Cortex of kidney (tissue), 1 donor: ENCODE measurements at places on chromosomes 4 and X.

DNA sequence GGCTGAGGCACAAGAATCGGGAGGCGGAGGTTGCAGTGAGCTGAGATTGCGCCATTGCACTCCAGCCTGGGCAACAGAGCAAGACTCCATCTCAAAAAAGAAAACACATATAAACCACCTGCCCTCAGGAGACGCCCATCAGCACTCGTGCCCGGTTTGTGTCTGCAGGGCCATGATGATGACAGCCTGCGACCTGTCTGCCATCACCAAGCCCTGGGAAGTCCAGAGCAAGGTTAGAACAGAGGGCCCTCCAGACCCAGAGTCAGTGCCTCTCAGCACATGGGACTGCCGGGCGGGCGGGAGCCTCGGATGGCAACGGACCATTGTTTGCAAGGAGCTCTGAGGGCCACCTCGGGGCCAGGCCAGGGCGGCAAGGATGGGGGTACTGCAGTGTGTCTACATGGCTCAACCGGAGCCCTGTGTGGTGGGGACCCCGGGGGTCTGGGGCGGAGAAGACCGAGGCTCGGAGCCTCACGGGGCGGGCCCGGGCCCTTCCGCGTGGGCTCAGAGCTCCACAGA lies 9.3 kb downstream of the ATP5ME start:
- DNase-seq: no peak

- DNase-seq: no peak
These were observed 133.6 kb upstream of the VAMP7 start for GRCh38 chrX:155747520-155747919.

DNA sequence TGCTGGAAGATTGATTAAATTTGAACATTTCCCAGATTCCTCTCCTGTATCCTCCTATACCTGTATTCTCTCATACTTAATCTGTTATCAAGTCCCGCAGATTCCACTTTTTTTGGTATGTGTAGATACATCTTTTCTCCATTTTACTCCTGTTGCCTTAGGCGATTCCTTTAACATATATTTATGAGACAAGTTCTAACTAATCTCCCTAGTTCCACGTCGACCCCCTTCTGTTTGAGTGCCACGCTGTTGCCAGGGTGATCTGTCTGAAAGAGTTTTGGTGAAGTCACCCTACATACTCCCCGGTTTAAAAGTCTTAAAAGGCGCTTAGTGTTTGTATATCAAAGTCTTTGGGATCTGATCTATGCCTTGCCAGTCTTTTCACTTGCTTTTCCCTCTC lies 2.4 kb downstream of the HNRNPH2 start:
- DNase-seq: no peak

- DNase-seq: no peak
These were observed 398.3 kb upstream of the FAM47C start for GRCh38 chrX:36609616-36610585.
